Islet precursor cell (in vitro differentiated cells): ENCODE measurements at places on chromosomes 5 and 9.

GRCh38 chr9:130589754-130590153, 10.4 kb downstream of the FUBP3 start:
- DNase-seq, result no peak

GRCh38 chr5:402615-403359, 40.2 kb upstream of the EXOC3 start:
- DNase-seq, result peak; percentile 41

DNA sequence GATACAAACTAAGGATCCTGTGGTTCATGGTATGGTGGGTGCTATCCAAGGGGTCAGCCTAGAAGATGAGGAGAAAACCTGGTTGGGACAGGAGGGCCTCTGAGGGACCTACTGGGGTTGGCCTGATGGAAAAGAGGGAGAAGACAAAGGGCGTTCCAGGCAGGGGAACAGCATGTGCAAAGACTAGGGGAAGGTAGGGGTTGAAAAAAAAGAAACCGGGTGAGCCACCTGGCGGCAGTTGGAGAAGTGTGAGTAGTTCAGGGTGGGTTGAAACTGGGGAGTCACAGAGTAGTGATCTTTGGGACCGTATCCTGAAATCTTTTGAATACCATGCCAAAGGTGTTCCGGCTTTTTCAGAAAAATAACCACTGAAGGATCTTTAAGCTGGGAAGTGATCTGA, 8.7 kb upstream of the GABRP start:
- DNase-seq, result no peak

DNA sequence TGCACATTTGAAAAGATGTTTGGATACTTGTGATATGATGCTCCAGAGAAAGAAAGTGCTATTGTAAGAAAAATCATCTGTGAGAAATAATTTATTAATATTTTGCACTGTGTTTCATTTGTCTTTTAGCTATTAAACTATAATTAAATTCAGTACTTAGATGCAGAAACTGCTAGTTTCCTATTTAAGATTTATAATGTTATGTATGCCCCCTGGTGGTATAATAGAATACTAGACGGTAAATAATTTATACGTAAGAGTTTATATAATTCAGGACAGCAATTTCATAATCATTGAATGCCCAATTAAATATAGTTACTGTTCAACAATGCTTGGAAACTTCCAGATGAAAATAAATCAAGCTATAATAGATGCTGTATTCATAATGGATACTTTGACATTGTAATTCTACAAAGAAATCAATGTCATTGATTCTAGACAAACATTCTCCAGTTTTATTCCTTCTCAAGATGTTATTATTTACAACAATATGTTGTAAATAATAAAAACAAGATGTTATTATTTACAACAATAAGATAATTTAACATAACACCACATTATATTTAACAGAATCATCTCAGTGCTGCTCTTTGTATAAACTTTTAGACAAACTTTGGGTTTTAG, 101.0 kb downstream of the TMEM232 start:
- no peak for DNase-seq

DNA sequence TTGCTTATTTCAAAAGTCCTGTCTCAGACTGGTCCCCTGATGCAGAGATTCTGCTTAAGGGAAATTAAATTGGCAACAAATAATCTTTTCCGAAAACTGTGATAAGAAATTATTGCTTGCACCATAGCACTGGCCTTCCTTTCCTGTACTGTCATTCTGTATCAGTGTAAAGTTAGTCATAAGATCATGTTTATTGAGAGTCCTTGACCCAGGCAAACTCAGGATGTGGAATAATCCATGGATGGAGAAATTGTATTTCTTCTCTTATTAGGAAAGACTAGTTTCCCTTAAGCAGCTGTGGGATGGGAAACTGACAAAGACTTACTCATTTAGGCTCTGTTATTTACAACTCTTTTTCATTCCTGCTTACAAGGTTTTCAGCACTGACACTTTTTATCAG, 83.0 kb upstream of the RANBP6 start:
- DNase-seq, result no peak

GRCh38 chr5:149834246-149834855, 104.2 kb downstream of the PPARGC1B start:
- peak; percentile 87 for DNase-seq

DNA sequence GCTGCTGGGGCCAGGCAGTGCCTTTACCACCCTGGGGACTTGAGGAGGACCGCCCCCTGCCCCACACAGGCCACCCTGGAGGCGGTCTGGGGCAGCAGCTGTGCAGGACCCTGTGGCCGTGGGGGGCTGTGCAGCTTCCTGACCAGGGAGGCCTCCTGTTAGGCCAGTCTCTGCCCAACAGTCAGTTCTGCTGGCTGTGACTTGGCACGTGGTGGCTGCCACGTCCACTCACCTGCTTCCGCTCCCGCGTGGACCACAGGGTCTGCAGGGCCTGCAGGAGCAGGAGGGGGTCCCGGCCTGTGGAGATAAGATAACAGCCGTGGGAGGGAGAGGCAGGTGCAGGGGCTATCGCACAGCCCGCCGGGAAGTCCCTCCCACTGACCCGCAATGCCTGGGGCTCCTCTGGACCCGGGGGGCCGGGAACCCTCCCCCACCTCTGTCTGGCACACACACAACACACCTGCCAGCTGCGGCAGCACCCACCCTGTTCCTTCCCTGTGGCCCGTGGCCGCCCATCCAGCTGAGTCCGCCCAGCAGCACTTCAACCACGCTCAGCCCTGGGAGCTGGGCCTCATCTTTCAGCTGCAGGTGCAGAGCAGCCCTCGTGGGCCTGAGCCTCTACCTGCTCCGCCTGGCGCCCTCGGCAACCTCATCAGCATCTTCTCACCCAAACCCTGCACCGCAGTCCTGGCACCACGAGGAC, 39.7 kb downstream of the EXD3 start:
- no peak for DNase-seq

- no peak for DNase-seq
Observed at GRCh38 chr5:141298376-141298775, 5.5 kb downstream of the SLC25A2 start.

DNA sequence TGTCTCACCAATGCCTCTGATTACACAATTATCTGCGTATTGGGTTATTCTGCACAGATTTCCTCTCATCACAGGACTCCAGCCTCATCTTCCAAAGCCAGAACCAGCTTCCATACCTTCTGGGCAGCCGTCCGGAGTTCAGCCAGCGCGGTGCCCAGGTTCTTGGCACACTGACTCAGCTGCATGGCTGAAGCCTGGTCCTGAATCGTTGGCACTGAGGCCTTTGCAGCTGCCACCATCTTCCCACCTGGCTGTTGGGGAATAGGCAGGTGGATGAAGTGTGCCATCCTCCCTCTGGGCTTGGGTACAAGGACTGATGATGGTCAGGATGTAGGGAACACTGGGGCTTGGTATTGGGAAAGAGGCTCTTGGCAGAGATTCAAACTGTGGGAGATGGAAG, 17.9 kb downstream of the TLN1 start:
- DNase-seq, result no peak

DNA sequence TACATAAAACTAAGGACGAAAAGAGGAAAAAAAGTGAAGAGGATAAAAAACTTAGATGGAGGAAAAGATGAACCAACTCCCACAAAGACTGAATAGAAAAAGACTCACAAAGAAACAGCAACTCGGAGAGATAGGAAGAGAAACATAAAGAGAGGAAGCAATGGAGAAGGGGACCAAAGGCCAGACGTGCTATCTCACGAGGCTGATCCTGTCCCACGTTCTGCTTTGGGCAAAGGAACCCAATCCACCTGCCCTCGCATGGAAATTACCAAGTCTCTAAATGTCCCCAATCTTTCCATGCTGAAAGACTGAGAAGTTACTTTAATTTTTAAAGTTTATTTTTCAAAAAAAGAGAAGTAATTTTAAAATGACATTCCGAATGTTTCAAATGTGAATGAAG, 36.6 kb downstream of the TMEM245 start:
- DNase-seq, result no peak
